ENCODE measurements at places on chromosomes 16 and 17.

GRCh38 chr17:47946929-47947397 is 5.6 kb downstream of the PNPO start:
- peak; percentile 73 for DNase-seq

DNA sequence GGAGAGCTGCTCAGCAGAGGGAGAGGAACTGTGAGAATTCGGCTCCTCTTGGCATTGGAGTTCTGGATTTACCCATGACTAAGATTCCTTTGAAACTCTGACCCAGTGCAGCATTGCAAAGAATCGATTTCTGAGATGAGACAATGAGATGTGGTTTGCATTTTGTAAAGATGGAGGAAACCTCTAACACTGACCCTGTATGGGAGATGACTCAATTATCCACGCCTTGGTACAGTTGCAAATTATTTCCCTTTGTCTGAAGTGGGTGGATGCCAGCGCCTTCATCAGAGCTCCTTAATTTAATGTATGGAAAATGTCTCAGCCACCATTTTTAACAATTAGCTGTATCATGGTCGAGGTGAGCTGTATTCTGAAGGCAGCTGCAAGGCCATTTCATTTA is 53.4 kb downstream of the NUP93 start:
- no peak for DNase-seq

DNA sequence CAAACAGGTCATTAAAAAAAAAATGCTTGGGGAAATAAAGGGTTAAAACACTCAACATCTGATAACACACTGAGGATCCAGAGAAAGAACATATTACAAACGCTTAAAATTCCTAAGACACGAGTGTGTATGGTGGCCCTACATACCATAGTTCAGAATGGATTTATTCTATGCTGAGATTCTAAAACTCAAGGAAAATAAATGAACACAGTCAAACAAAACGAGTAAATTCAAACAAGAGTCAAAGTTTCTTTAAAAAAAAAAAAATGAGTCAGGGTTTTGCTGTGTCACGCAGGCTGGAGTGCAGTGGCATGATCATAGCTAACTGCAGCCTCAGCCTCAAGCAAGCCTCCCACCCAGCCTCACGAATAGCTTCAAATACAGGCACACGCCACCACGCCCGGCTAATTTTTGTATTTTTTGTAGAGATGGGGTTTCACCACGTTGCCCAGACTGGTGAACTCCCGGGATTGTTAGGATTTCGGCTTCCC is 17.4 kb downstream of the CRK start:
- DNase-seq = no peak

DNA sequence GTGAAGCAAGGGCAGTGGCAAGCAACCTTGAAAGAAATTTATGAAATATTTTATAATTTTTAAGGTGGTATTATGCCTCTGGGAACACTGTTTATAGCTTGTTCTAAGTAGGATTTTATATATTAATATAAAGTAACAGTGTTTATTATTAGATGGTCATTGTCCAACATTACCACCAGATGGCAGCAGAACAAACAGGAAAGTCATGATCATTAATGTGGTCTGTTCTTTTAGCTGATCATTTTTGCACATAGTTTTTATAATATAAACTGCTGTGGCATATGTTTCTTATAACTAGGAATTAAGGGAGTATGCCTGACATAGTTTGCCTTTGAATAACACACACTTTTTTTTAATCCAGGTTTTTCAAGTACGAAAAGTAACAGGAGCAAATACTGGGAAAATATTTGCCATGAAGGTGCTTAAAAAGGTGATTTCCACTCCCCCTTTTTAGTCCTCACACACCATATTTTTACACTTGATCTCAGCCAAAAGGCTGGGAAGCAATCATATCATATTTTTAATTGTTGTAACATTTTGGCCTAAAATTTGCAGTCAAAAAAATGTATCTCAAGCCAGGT is 21.4 kb downstream of the RPS6KB1 start:
- DNase-seq = no peak

- no peak for DNase-seq
Observed at GRCh38 chr16:4994719-4995434, 36.7 kb downstream of the SEC14L5 start.

- DNase-seq = no peak
Observed at GRCh38 chr17:9071811-9072498, 50.6 kb downstream of the NTN1 start.

- DNase-seq = no peak
Observed at GRCh38 chr16:84074721-84075120, 32.1 kb upstream of the SLC38A8 start.

- no peak for DNase-seq
Observed at GRCh38 chr16:79267781-79268180, 332.8 kb downstream of the MAF start.

GRCh38 chr16:29676989-29677785 is 1.8 kb upstream of the QPRT start:
- no peak for DNase-seq

DNA sequence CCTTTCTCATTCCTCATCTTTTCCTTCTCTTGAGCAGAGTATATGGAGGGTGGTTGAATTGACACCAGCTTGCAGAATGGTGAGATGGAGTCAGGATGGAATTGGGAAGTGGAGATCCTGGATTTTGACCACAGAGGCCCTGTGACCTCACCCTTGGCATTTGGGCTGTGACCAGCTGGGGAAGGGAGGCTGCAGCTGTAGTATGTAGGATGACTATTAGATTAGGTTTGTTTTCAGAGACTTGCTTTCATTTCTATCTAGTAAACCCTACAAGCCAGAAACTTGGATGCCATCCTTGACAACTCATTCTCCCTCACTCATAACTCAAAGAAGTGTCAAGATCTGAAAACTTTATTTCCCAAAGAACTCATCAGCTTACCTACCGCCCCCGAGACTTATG is 5.9 kb downstream of the GNGT2 start:
- DNase-seq = no peak

DNA sequence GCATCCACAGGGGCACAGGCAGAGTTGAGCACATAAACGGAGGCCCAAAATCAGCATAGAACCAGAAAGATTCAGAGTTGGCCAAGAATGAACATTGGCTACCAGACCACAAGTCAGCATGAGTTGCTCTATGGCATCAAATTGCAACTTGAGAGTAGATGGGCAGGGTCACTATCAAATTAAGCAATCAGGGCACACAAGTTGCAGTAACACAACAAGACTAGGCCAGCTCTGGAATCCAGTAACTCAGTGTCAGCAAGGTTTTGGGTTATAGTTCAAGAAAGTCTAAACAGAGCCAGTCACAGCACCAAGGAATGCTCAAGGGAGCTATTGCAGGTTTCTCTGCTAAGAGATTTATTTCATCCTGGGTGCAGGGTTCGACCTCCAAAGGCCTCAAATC is 12.9 kb downstream of the G6PC1 start:
- no peak for DNase-seq

GRCh38 chr17:81393684-81394376 is 1.4 kb upstream of the BAHCC1 start:
- no peak for DNase-seq

DNA sequence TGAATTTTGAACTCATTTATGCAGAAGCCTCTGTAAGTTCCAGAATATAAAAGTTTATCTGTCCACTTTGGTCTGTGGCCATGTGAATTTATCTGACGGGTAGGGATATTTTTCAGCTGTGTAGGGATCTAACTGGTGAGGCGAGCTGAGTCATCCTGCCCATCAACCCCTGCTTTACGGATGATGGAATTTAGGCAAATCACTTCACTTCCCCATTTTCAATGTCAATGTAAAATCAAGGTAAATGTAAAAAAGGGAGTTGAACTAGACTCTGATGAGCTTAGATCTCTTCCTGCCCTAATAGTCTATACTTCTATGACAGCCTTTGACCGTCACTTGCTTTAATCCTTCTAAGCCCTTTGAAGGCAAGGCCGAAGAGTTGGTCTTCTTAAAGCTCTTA is 2.6 kb downstream of the SLC16A6 start:
- no peak for DNase-seq

- no peak for DNase-seq
Observed at GRCh38 chr16:85913688-85914422, 14.9 kb downstream of the IRF8 start.

DNA sequence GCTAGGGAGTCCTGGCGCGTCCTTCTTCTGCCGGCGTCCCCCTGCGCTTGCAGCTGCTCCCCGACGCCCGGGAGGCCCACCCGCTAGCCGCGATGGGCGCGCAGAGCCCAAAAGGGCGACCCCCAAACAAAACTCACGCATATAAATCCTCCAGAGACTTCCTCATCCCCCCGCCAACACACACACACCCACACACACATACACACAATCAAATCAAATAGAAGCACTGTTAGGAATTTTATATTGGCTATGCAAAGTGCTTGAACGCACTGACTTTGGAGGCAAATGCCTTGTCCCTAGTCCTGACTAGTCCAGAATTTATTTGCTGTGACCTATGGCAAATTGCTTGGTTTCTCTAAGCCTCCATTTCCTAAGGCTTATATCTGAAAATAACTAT is 23.8 kb upstream of the CRYM start:
- DNase-seq = no peak

DNA sequence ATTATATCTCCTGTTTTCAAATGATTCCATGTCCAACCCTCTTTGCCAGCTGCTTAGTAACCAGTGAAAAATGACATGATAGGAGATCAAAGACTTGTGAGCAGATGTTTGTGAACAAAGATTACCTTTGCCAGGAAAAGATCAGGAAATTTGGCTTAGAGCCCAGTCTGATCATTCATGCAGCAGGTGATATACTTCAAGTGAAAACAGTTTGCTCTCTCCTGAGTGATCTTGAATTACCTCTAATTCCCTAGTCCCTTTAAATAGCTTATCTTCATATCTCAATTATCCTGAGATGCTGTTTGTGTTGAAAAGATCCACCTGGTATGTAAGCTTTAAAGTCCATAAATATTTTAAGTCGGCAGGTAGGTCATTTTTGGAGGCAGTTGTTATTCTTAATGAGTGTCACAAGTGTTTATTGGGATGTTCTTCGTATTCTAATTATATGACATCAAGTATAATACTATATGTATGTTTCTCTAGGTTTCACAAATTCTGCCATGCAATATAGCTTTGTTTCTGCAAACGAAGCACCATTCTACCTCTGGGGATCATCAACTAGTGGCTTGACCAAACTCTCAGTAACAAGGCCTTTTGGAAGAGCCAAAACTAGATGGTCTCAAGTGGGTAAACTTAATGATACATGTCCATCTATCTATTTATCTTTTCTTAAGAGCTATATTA is 13.2 kb upstream of the VPS35L start:
- no peak for DNase-seq

GRCh38 chr16:52578829-52579498 is 32.0 kb upstream of the TOX3 start:
- no peak for DNase-seq

GRCh38 chr17:43308999-43309398 is 75.2 kb upstream of the RNU2-1 start:
- DNase-seq = no peak

DNA sequence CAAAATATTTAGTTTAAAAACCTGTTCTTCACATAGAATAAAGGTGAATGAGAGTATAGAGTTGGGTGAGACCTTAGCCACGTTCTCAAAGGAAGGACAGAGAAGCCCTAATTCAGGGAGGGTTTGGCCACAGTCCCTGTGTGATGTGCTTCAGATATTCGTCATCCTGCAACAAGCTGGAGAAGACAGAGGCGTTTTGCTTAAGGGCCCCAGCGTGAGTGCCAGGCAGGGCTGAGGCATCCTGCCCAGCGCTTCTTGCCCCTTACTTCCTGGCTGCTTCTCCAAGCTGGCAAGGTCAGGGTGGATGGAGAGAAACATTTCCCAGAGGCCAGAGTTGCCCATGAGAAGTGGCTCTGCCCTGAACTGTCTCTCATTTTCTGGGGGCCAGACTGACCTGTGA is 46.9 kb downstream of the AXIN2 start:
- no peak for DNase-seq

- no peak for DNase-seq
Observed at GRCh38 chr17:14050616-14051015, 18.7 kb upstream of the COX10 start.

GRCh38 chr16:67155295-67156142 is 4.2 kb downstream of the TRADD start:
- peak; percentile 87 for DNase-seq

DNA sequence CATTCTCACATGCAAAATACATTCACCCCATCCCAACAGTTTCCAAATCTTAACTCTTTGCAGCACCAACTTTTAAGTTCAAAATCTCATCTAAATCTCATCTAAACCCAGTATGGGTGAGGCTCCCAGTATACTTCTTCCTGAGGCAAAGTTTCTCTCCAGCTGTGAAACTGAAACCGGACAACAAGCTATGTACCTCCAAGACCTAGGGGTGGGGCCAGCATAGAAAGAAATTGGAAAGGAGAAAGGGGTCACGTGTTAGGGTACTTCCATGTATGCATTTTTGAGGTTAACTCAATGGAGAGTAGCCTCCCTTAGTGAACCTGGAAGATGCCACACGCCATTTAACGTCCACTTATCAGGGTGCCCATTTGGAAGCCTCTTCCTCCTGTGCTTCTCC is 23.9 kb upstream of the LRRC75A start:
- no peak for DNase-seq

- DNase-seq = no peak
Observed at GRCh38 chr16:12544477-12545296, 259.0 kb downstream of the CPPED1 start.

DNA sequence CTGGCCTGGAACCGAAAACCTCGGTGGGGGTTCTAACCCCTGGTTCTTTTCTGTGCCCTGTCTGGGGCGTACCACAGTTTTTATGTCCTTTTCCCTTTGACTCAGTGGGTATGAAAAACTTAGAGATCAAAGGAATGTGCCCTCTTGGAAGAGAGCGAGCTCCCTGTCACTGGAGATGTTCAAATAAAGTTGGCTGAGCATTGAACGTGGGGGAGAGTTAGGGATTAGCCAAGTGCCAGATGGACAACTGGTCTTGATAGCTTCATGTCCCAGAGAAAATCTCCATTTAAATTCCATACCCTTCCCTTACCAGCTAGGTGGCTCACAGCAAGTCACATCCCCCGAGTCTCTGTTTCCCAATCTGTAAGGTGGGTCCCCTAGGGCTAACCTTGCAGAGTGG is 9.5 kb downstream of the ADGRG1 start:
- no peak for DNase-seq

DNA sequence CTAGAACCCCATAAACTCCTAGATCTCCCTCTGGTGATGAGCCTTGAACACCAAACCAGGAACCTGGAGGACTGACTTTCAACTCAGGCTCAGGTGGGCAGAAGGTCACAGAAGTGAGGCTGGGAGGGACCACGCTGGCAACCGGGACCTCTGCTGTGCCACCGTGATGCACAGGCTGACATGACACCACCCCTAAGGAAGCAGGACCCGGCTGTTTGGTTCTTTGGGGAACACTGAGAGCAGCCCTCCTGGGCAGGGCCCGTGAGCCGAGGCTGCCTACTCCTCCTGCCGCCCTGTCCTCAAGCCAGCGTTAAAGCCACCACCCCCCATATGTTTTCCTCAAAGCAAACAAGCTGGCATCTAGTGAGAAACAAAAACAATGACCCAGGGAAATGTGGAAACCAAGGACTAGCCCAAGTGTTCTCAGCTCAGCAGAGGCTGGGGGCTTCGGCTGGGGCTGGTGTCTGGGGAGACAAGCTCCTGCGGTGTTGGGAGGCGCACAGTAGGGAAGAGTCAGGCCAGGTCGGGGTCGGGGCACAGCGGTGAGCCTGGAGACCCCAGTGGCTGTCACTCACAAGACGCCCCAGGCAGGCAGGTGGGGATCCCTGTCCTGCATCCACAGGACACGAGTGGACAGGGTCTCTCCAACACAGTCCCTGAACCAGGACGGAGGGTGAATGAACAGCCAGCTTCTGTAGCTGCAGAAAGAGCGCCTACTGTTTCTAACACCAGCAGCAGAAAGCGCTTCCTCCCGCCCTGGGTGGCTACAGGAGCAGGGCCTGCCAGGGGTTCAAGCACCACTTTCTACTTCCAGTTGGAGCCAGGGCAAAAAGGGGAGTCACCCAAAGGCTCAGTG is 1.7 kb downstream of the SMIM5 start:
- no peak for DNase-seq

Data from activated T-cell treated with anti-CD3 and anti-CD28 coated beads, Interleukin-2, amount 50 U/mL, for 1 hour (primary cell).